ENCODE measurements at places on chromosomes 6 and 20.

- peak; percentile 19 for DNase-seq
These were observed 398.8 kb downstream of the ESR1 start for GRCh38 chr6:152206072-152206818.

DNA sequence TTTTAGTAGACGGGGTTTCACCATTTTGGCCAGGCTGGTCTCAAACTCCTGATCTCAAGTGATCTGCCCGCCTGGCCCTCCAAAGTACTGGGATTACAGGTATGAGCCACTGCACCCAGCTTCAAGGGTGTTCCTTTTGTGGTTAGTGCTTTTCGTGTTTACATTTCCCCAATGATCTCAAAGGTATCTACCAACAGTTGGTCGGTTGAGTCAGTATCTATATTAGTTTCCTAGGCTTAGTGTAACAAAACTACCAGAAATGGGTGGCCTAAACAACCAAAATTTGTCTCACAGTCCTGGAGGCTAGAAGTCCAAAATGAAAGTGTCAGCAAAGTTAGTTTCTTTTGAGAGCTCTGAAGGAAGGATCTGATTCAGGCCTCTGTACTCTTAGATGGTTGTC, 30.1 kb downstream of the CASP8AP2 start:
- DNase-seq, result no peak

DNA sequence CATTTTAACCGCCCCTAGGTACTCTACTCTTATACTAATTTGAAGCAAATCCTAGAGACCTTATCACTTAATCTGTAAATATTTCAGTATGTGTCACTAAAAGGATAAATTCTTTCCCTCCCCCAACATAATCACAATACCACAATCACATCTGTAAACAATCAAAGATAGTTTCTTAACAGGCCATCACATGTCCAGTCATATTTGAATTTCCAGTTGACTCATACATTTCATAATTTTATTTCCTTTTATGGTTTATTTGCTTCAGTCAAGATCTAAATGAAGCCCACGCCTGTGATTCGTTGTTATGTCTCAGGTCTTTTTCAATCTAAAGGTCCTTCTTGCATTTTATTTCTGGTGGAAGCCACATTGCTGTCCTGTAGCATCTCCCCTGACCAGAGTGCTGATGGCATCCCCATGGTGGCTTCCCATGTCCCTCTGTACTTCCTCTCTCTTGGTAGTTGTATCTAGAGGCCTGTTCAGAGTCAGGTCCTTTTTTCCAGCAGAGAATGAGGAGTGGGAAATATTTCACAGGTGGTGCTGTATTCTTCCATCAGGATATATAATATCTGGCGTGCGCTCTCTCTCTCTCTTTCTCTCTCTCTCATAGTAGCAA, 128.6 kb upstream of the SLC22A23 start:
- DNase-seq, result no peak

- DNase-seq, result no peak
These were observed 312.3 kb downstream of the KIF16B start for GRCh38 chr20:16260911-16261310.

GRCh38 chr6:16694781-16695578, 66.3 kb downstream of the ATXN1 start:
- no peak for DNase-seq

- no peak for DNase-seq
These were observed 206.6 kb upstream of the PREP start for GRCh38 chr6:105609375-105609991.

- no peak for DNase-seq
These were observed 376.4 kb downstream of the CDH4 start for GRCh38 chr20:61628480-61628879.

DNA sequence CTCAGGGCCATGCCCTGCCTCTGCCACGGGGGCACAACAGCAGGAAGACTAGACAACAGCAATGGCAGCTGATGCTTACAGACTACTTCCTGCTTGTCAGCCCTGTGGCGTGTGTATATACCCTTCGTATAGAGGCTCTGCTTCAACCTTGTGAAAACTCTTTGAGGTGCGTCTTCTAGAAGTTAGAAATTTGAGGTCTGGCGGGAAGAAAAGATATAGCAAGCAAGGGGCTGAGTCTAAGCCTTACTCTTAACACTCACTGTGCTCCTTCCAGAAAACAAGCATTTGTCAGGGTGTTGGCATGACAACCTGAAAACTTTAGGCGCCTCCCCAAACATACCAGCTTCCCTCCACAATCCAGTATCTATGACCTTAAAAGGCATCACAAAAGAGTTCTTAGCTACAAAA, 33.3 kb downstream of the JPH2 start:
- no peak for DNase-seq

DNA sequence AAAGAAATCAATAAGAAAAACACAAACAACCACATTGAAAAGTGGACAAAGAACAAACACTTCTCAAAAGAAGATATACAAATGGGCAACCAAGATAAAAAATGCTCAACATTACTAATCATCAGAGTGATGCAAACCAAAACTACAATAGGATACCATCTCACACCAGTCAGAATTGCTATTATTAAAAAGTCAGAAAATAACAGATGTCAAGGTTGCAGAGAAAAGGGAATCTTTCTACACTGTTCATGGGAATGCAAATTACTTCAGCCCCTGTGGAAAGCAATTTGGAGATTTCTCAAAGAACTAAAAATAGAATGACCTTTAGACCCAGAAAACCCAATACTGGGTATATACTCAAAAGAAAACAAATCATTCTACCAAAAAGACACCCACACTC, 29.8 kb downstream of the KIF6 start:
- no peak for DNase-seq

DNA sequence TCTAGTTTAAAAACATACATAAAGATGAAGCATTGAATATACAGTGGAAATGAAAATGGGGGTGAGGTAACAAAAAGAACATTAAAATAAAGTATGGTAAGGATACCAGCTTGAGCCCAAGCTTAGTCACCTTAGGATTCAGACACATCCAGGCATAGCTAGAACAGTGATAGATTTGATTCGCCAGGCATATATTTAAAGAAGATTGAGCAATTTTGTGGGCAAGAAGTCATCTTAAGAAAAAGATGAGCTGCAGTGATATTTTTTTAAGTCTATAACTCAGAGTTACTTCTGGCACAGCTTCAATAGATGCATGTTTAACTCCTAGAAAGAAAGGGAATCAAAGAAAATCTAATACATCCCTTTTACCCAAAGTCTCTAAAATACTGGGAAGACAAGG, 97.9 kb downstream of the BMP5 start:
- DNase-seq, result no peak

- no peak for DNase-seq
These were observed 64.3 kb downstream of the EDN1 start for GRCh38 chr6:12354499-12354898.

- no peak for DNase-seq
These were observed 22.8 kb downstream of the RBM38 start for GRCh38 chr20:57413986-57414385.

DNA sequence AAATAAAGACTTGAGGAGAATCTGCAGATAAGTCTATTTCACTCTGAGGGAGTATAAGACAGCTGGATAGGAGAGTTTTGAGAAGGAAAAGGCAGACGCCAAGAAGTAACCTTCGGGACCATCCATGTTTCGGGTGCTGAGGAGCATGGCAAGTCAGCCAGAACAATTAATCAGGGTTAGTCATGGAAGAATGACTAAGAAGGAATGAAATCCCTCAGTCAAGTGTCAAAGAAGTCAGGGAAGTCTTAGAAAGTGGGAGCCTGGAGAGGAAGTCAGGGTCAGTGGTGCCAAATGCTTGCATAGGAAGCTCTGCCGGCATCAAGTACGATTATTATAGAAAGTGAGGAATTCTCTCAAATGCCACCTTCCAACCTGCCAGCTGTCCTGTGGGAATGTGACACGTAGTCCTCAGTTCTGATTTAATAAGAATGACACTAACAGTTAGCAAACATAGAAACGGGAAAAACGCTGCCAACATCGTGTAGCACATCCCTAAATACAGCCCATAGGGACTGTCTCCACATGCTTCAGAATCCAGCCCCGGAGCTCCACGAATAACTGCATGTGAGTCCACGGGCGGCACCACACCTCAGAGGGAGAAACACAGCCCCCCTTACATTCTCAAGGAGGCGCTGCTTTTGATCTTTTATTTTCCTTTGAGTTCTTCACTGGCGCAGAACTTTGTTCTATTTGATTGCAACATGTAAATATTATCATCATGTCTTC, 602.7 kb downstream of the PRKN start:
- DNase-seq, result no peak

DNA sequence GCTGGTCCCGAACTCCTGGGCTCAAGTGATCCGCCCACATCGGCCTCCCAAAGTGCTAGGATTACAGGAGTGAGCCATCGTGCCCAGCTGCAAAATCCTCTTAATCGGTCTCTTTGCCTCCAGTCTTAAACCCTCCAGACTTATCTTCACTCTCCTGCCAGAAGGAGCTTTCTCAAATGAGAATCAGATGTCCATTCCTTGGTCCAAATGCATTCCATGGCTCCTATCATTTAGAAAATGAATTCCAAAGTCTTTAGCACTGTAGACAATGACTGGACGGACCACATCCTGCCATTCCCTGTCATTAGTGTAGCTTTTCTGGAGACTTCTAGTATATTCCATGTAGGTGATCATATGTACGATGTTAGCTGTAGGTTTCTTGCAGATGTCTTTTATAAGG, 141.9 kb downstream of the ID4 start:
- DNase-seq, result no peak
